ENCODE measurements at places on chromosomes 7 and 10. TPM values are rescaled to one million over a fixed set of nuclear protein-coding genes. Genes with fewer than 3 reads are reported as not detected.

Gene AGR2
- not detected for total RNA-seq

Gene ADAMTS14
- 0.30 TPM for total RNA-seq

Gene ARMC3
- total RNA-seq: 1.5 TPM

Gene SPDYE9
- total RNA-seq: not detected

Gene MEIG1
- total RNA-seq: 1.6 TPM

Gene LBX1
- total RNA-seq: 1.0 TPM

Gene HABP2
- total RNA-seq: not detected

Gene UPK3B
- total RNA-seq: not detected

Gene PRPS1L1
- not detected for total RNA-seq

Gene TNKS2
- total RNA-seq: 44.5 TPM

Gene AKR1C1
- total RNA-seq: 5.7 TPM

Gene SLC18A3
- 16.7 TPM for total RNA-seq

Measured in neural crest cell (in vitro differentiated cells).